ENCODE measurements at places on chromosomes 3 and 15. TPM values are rescaled to one million over a fixed set of nuclear protein-coding genes. Genes with fewer than 3 reads are reported as not detected.

The GP9 gene
- not detected for total RNA-seq

- no peak for DNase-seq
Measured at GRCh38 chr15:63938486-63939061, 104.8 kb upstream of the HERC1 start.

The TF gene
- 15.7 TPM for total RNA-seq

The INAFM2 gene
- total RNA-seq = 55.6 TPM

GRCh38 chr3:175434561-175434960, 575.4 kb downstream of the NAALADL2 start:
- DNase-seq = no peak

DNA sequence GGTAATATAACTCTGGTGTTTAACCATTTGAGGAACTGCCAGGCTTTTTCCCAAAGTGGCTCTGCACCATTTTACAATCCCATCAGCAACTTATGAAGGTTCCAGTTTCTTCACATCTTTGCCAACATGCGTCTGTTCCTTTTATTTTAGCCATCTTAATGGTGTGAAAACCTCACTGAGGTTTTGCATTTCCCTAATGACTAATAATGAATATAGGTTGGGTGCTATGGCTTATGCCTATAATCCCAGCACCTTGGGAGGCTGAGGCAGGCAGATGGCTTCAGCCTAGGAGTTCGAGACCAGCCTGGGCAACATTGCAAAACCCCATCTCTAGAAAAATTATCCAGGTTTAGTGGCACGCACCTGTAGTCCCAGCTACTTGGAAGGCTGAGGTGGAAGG, 210.6 kb downstream of the TCF12 start:
- no peak for DNase-seq

- no peak for DNase-seq
Measured at GRCh38 chr3:13768453-13768852, 111.4 kb downstream of the WNT7A start.

The CD80 gene
- total RNA-seq = not detected

The GOLGA6L10 gene
- total RNA-seq = 0.14 TPM

DNA sequence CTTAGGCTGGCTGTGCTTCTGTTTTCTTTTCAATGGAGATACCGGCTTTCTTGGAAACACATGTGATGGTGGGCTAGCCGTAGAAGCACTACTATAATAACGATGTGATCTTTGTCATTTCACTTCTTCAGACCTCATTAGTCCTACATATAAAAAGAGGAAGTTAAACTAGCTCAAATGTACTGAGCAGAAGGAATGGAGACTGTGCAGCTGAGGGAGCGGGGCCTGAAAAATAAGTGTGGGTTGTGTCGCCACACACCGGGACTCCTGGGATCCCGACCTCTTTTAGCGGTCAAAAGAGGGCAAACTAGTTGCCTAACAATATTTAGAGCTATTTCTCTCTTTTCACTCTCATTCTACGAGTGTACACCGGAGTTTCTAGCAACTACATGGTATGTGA, 1.0 kb upstream of the RNF7 start:
- DNase-seq = no peak

GRCh38 chr15:99745370-99746086, 12.3 kb upstream of the LYSMD4 start:
- DNase-seq = no peak

The CCRL2 gene
- 1.2 TPM for total RNA-seq

GRCh38 chr15:78142332-78142731, 6.8 kb upstream of the IDH3A start:
- DNase-seq = no peak

DNA sequence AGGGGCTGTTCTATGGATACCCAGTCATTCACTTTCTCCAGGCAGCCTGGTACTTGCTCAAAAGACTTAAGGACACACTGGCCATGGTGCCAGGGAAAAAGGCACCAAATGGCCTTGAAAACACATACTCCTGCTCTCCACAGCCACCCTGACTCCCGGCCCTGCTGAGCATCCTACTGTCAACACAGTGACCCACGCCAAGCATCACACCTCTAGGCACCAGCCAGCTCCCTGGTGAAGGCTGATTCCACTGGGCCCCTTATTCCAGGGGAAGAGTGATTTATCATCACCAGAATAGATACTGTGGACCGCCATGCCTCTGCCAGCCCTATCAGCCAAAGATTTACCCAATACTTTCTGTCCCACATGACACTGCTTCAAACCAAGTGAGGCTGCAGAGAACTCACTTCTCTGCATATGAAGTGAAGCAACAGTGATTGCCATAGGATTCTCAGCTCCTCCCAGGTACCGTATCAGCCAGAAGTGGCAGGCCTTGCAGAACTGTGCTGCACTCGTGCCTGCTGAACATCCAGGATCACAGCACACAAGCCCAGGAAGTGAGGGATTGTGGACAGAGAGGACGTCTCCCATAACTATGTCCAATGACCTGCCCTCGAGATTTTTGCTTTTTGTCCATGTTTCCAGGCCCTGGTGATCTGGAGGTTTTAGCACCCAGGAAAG, 63.7 kb downstream of the WHAMM start:
- DNase-seq = no peak

The CXCR6 gene
- total RNA-seq = 0.19 TPM

The ACP3 gene
- total RNA-seq = 2.0 TPM

- peak; percentile 87 for DNase-seq
Measured at GRCh38 chr3:49805367-49805782, 2.3 kb downstream of the INKA1 start.

GRCh38 chr15:67397139-67397538, 123.8 kb upstream of the C15orf61 start:
- DNase-seq = no peak

- DNase-seq = no peak
Measured at GRCh38 chr3:172717493-172718088, 6.7 kb upstream of the NCEH1 start.

GRCh38 chr15:55552926-55553325, 35.2 kb downstream of the PYGO1 start:
- DNase-seq = no peak

The HIGD2B gene
- not detected for total RNA-seq

DNA sequence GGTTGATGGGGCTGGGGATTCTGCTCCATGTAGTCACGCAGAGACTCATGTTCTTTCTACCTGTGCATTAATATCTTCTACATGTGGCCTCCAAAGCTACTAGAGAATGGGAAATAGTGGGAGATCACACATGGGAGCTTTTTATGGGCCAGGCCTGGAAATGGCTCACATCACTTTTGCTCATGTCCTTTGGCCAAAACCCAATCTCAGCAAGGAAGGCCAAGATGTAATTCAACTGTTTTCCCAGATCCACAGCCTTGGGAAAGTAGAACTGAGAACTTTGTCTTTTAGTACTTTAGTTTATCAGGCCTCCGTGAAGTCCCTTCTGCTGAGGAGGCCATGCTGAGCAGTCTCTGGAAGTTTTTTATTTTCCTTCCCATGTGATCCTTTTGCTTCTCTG, 73.2 kb upstream of the SLC4A7 start:
- no peak for DNase-seq
